ENCODE measurements at places on chromosomes 2 and 18.
A peak's percentile ranks its signal among the peaks of the same experiment; 100 is the strongest.

- DNase-seq, result no peak
These were observed 602.3 kb downstream of the TMEM182 start for GRCh38 chr2:103364177-103364576.

DNA sequence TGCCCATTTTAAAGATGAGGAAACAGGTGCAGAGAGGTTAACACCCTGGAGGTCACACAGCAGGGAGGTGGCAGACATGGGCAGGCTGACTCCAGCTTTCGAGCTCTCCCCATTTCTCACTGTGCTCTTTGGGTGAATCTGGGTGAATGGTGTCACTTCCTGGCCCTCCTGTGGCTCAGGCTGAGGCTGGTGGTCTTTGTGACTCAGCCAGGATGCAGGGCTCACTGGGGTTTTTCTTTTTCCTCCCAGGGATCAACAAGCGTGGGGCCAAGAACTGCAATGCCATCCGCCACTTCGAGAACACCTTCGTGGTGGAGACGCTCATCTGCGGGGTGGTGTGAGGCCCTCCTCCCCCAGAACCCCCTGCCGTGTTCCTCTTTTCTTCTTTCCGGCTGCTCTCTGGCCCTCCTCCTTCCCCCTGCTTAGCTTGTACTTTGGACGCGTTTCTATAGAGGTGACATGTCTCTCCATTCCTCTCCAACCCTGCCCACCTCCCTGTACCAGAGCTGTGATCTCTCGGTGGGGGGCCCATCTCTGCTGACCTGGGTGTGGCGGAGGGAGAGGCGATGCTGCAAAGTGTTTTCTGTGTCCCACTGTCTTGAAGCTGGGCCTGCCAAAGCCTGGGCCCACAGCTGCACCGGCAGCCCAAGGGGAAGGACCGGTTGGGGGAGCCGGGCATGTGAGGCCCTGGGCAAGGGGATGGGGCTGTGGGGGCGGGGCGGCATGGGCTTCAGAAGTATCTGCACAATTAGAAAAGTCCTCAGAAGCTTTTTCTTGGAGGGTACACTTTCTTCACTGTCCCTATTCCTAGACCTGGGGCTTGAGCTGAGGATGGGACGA lies 13.2 kb downstream of the ITM2C start:
- DNase-seq, result no peak

DNA sequence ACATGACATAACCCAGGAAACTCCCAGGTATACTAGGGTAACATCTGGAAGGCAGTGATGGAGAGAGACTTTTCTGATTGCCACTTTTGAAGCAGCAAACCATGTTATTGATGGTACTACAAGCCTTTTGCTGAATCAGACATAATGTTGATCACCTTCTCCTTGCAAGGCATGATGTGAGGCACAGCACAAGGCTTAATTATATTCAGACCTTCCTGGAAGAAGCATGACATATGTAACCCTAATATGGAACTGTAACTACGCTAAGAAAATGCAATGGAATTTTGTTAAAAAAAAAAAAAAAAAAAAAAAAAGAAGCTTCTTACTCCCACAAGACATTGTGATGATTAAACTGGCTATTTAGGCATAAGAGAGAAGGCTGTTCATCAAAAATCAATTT lies 145.4 kb downstream of the ALK start:
- no peak for DNase-seq

DNA sequence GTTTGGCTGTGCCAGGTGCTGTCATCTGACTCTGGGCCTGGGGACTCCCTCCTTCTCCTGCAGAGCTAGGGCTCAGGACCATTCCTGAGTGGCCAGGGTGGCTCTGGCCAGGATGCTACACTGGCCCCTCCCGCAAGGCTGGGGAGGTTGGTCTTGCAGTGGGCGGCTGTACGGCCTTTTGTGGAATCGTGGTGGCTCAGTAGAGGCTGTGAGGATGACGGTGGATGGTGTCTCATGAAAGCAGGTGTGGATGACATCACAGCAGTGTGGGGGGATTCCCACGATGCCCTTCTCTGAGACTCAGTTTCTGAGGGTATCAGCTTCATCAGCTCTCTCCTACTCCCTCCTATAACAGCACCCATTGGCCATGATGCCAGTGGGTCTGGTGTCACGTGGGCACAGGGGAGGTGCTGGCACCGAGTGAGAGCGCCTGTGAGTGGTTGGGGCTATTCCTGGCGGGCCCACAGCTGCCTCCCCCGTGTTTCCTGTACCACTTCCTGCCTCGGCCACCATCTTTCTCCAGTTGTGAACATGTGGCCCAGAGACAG lies 144.2 kb upstream of the HDAC4 start:
- no peak for DNase-seq

- DNase-seq, result no peak
These were observed 7.7 kb downstream of the CCL20 start for GRCh38 chr2:227821043-227821942.

DNA sequence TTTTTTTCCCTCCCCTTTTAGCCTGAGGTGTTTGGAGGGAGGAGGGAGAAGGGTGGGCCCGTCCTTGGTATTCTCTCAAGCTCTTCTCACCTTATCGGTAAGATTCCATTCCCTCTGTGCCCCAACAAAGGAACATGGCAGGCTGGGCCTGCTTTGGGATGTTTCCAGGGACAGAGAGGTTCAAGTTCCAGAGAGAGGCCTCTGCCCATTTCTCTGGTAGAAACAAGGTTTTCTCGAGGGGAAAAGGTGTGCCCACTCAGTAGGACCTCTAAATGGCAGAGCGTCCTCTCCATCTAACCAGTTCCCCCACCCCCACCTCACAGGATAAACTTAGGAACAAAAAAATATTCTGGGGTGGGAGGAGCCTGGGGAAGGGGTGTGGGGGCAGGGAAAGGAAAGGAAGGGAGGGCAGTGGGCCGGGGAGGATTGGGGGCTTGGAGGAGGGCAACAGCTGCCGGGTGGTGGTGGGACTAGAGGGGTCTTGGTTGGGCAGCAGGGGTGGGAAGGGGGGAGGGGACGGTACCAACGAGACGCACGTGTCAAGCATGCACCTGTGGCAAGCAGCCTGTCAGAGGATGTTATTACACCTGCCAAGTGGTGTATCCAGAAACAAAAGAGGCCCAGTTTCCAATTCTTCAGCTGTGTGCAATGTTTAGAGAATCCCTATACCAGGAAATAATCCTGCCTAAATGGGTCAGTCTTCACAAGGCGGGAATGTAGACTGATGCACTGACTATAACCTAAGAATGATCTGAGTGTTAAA lies 2.1 kb downstream of the PCBP1 start:
- DNase-seq, result no peak

DNA sequence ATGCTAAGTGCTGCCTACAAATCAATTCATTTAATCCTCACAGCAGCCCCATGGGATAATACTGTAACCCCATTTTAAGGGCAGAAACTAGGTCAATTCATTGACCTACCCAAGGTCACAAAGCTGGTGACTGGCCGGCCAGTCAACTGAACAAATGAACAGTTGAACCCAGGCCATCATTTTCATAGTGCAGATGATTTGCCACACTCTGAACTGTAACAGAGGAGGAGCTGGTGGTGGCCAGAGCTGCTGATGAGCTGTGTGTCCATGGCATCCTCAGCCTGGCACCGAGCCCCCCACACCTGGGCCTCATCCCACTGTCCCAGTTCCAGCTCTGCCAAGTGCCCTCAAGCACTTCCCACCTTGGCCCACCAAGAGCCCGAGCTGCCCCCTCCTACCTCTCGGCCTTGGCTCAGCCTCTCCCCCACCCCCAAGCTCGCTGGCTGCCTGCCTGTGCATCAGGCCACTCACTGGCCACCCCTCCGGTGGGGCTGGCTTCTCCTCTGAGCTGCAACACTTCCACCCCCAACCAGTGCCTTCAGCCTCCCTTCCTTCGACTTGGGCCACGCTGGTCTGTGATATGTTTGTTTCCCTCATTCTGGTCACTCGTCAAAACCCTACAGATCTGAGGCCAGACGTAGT lies 58.4 kb downstream of the ATOH8 start:
- no peak for DNase-seq

GRCh38 chr18:31252522-31252921 lies 65.4 kb upstream of the DSG1 start:
- no peak for DNase-seq

DNA sequence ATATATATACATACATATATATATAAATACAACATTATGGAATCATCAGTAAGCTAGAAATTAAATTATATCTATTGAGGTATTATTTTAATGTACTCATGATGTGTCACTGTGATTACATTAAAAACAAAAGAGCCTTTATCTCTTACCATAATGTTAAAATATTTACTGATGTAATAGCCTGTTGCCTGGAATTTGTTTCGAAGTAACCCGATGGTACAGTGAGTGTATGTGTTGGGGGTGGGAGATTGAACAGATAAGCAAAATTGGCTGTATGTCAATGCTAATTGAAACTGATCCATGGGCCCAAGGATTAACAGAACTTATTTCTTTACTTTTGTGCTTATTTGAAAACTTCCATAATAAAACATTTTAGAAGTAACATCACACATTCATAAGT lies 1473.2 kb downstream of the LRP1B start:
- DNase-seq, result no peak

DNA sequence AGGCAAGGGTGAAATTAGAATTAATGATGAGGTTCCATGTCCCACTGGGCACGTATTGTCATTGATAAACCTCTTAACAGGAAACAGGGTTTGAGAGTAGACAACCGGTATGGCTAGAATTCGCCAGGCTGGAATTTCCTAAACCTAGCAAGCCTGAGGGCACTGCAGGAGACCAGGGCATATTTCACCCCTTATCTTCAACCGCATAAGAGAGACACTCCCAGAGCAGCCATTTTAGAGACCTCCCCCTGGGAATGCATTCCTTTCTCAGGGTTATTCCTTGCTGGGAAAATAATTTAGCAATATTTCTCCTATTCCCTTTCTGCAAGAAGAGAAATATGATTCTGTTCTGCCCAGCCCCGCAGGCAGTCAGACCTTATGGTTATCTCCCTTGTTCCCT lies 334.6 kb upstream of the LYPD1 start:
- DNase-seq, result no peak

- no peak for DNase-seq
These were observed 177.0 kb downstream of the TGIF1 start for GRCh38 chr18:3626929-3627458.

- DNase-seq, result no peak
These were observed 1.5 kb downstream of the IL36B start for GRCh38 chr2:113050921-113051895.

GRCh38 chr18:30658306-30658705 lies 384.2 kb downstream of the DSC3 start:
- DNase-seq, result no peak

DNA sequence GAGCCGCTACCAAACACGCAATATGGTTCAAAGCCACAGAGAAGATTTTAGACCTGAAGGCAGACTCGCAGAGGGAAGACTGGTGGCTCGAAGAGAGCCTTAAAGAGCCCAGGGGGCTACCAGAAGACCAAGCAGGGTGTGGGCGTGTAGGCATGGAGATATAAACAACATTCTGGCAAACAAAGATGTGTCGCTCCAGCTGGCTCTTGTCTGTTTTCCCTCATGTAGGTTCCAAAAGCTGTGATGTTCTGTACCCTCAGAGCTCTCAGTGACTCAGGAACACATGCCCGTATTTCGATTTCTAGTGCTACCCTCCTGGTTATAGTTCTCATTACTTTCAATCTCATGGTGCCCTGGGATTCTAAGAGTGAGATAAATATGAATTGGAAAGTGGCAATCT lies 44.5 kb downstream of the DOCK10 start:
- no peak for DNase-seq

- peak; percentile 50 for DNase-seq
These were observed 422.2 kb upstream of the POU3F3 start for GRCh38 chr2:104431701-104432121.

- DNase-seq, result no peak
These were observed 648.5 kb downstream of the IRS1 start for GRCh38 chr2:226151157-226151556.

GRCh38 chr2:158914066-158914465 lies 54.4 kb upstream of the TANC1 start:
- no peak for DNase-seq

DNA sequence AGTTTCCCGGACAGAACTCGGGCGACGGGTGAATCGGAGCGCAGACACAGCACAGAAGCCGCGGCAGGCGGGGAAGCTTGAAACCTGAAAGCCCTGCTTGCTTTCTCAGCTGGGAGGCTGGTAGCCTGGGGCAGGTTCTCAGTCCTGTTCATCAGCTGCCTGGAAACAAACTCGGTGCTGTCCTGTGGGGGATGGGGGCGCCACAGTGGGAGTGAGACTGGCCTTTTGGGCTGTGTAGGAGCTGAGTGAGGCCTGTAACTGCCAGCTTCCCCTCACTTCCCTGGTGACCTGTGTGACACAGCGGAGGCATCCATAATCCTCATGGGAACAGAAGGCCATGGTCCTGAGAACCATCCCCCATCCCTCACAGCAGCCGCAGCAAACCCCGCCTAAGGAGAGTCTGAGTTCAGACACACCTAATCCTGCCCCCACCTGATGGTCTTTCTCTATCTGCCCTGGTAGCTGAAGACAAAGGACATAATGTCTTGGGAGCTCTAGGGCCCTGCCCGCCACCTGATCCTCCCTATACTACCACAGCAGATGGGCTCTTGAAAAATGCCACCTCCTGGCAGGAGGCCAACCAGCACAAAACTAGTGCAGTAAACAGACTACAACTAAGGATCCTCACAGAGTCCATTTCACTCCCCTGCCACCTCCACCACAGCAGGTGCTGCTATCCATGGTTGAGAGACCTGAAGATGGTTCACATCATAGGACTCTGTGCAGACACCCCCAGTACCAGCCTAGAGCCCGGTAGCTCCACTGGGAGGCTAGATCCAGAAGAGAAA lies 52.7 kb upstream of the LDLRAD4 start:
- no peak for DNase-seq

DNA sequence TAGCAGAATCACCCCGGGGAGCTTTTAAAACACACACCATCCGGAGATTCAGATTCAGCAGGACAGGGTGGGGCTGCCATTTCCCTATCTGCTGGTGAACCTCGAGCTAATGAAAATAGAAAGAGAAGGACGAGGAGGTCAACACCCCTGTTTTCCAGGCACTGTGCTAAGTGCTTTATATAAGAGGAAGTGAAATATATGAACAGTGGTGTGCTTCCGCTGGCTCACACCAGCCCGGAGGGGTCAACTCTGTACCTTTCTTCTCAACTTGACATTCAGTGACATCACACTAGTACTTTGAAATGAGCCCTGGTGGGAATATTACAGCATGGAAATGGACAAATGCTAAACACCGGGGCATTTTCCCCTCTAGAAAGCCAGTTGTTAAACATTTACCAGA lies 108.3 kb upstream of the LTBP1 start:
- DNase-seq, result no peak

DNA sequence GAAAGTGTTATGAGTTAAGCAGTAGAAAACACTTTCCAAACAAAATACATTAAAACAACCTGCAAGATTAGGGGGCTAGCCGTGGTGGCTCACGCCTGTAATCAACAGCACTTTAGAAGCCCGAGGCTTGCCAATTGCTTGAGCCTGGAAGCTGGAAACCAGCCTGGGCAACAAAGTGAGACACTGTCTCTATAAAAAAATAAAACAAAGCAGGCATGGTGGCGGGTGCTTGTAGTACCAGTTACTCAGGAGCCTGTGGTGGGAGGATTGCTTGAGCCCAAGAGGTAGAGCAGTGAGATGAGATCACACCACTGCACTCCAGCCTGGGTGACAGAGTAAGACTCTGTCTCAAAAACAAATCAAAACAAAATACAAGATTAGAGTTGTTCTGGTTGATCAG lies 208.3 kb downstream of the ERBB4 start:
- no peak for DNase-seq
